ENCODE measurements at places on chromosomes 16 and 17. TPM values are rescaled to one million over a fixed set of nuclear protein-coding genes. Genes with fewer than 3 reads are reported as not detected.

- no peak overlapping the region for H3K4me3 ChIP-seq
- H3K4me1 ChIP-seq: no peaks in the 10 kb centered on the region
- DNase-seq: no peak
- no peak overlapping the region for H3K27ac ChIP-seq
- peaks cover 3% of the 10 kb centered on the region for H3K27me3 ChIP-seq
Observed at GRCh38 chr16:88144028-88144511, 192.8 kb downstream of the BANP start.

- H3K4me3 ChIP-seq: no peak overlapping the region
- no peaks in the 10 kb centered on the region for H3K36me3 ChIP-seq
- no peak overlapping the region for H3K27ac ChIP-seq
Observed at GRCh38 chr17:75557075-75557851, 30.3 kb upstream of the MYO15B start.

- peaks cover 5% of the 10 kb centered on the region for H3K36me3 ChIP-seq
- H3K27me3 ChIP-seq: no peaks in the 10 kb centered on the region
- H3K4me1 ChIP-seq: peaks cover 8% of the 10 kb centered on the region
- H3K4me3 ChIP-seq: no peak overlapping the region
Observed at GRCh38 chr17:46126840-46127239, 66.4 kb downstream of the KANSL1 start.

DNA sequence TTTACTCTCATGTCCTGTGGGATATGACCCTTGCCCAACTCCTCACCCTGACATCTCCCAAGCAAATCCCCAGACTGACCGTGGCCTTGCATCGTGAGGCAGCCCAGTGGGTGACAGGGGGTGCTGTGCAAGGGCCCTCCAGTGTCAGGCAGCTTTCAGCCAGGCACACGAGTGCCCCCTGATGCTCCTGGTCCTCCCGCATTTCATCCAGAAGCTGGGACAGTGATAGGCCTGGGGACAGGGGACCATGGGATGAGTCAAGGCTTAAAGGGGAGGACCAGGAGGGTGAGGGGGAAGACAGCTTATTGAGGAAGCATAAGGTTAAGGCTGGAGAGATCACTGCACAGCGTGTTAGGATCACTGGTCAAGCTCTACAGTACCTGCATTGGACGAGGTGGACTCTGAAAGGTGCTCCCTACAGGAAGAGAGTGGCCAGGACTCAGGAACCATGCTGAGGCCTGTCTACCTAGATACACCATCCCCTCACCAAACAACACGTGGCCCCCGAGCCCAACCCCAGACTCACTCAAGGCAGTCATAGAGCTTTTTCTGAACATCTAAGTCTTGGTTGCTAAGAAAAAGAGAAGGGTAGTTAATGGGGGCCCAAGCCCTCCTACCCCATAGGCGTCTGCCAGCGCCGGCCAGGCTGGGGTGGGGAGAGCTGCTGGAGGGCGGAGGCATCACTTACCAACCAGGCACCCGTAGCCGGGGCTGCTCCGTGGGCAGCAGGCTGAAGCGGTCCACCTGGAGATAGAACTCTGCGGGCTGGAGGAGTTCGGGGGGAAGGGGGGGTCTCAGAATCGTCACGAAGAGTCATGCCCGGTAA, 998 bp downstream of the ACD start:
- H3K36me3 ChIP-seq: peaks cover 60% of the 10 kb centered on the region
- peaks cover 14% of the 10 kb centered on the region for H3K4me1 ChIP-seq
- no peak for DNase-seq
- peak overlapping the region; percentile 98 for H3K4me3 ChIP-seq

The TPSAB1 gene
- total RNA-seq: 4.3 TPM

- DNase-seq: no peak
- H3K4me1 ChIP-seq: no peaks in the 10 kb centered on the region
- H3K27ac ChIP-seq: no peak overlapping the region
- H3K4me3 ChIP-seq: no peak overlapping the region
- no peaks in the 10 kb centered on the region for H3K27me3 ChIP-seq
- H3K36me3 ChIP-seq: no peaks in the 10 kb centered on the region
Observed at GRCh38 chr17:279776-280175, 72.8 kb downstream of the RPH3AL start.

DNA sequence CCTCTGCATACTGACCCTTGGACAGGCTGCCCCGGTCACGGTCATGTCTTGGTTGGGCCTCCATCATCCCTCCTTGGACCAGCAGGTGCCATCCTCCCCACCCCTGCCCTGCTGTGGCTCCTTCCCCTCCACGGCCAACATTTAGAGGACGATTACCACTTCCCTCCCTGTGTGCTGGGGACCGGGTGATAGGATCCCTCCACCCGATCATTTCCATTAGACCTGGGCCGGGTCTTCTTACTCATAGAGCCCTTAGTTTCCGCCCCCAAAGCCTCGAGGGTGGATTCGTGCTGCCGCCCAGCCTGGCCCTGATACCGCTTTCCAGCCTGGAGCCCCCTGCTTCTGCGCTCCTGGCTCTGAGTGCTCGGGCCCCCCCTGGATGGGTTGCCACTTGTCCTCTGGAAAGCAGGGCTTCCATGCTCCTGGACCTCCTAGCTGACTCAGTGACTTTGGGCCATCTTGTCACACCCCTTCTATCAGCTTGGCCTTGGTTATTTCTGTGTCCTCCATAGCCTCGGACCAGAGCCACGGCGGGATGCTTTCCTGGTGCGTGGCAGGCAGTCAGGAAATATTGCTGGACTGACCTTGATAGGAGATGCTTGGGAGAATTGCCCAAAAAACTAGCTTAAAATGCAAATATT, 171.4 kb downstream of the SEC14L1 start:
- H3K4me1 ChIP-seq: peaks cover 11% of the 10 kb centered on the region
- H3K36me3 ChIP-seq: peaks cover 9% of the 10 kb centered on the region
- no peaks in the 10 kb centered on the region for H3K27me3 ChIP-seq
- DNase-seq: no peak

- H3K4me1 ChIP-seq: peaks cover 4% of the 10 kb centered on the region
- H3K36me3 ChIP-seq: no peaks in the 10 kb centered on the region
- no peaks in the 10 kb centered on the region for H3K27me3 ChIP-seq
- no peak overlapping the region for H3K4me3 ChIP-seq
Observed at GRCh38 chr17:6915620-6916019, 80.2 kb upstream of the ALOX12 start.

- DNase-seq: no peak
- no peaks in the 10 kb centered on the region for H3K4me1 ChIP-seq
- peak overlapping the region; percentile 30 for H3K27ac ChIP-seq
- H3K4me3 ChIP-seq: no peak overlapping the region
Observed at GRCh38 chr16:15653227-15653626, 3.2 kb downstream of the NDE1 start.

The TBX2 gene
- total RNA-seq: 2.1 TPM

GRCh38 chr17:27264068-27264812, 29.7 kb upstream of the WSB1 start:
- H3K4me3 ChIP-seq: no peak overlapping the region
- H3K36me3 ChIP-seq: no peaks in the 10 kb centered on the region
- H3K4me1 ChIP-seq: no peaks in the 10 kb centered on the region
- no peak for DNase-seq
- no peak overlapping the region for H3K27ac ChIP-seq
- H3K27me3 ChIP-seq: no peaks in the 10 kb centered on the region

- no peak overlapping the region for H3K27ac ChIP-seq
- no peak overlapping the region for H3K4me3 ChIP-seq
- peaks cover 6% of the 10 kb centered on the region for H3K27me3 ChIP-seq
- no peaks in the 10 kb centered on the region for H3K4me1 ChIP-seq
- H3K36me3 ChIP-seq: no peaks in the 10 kb centered on the region
Observed at GRCh38 chr17:79392598-79392997, 218.3 kb downstream of the RBFOX3 start.

GRCh38 chr16:54052271-54052670, 234.3 kb downstream of the IRX3 start:
- no peak overlapping the region for H3K4me3 ChIP-seq
- no peaks in the 10 kb centered on the region for H3K36me3 ChIP-seq
- DNase-seq: no peak
- H3K27me3 ChIP-seq: no peaks in the 10 kb centered on the region

DNA sequence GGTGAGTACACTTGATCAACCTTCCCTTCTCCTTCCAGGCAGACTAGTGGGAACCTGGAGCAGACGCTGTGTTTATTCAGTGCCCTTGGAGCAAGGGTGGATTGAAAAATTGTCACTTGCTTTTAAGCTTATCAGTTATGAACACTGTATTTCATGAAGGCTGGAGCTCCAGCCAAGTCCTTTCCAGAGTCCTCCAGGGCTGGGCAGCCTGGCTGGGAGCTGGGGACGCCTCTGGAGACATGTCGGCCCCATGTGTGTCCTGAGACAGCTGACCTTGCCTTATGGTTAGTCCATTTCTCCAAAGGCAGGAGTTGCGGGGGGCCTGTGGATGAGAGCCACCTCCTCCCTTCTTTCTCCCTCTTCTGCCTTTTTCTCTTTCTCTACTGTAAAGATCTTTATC, 67.0 kb downstream of the RAP1GAP2 start:
- no peaks in the 10 kb centered on the region for H3K36me3 ChIP-seq
- H3K27ac ChIP-seq: no peak overlapping the region
- no peaks in the 10 kb centered on the region for H3K27me3 ChIP-seq
- DNase-seq: no peak

The ANKRD40CL gene
- total RNA-seq: not detected

GRCh38 chr16:1991948-1992703, 2.4 kb downstream of the SYNGR3 start:
- peaks cover 19% of the 10 kb centered on the region for H3K4me1 ChIP-seq
- H3K27me3 ChIP-seq: peaks cover 45% of the 10 kb centered on the region
- peak; percentile 93 for DNase-seq
- H3K36me3 ChIP-seq: peaks cover 2% of the 10 kb centered on the region
- H3K4me3 ChIP-seq: peak overlapping the region; percentile 57

GRCh38 chr16:10839279-10839666, 20.7 kb upstream of the TVP23A start:
- H3K27me3 ChIP-seq: no peaks in the 10 kb centered on the region
- DNase-seq: no peak
- H3K36me3 ChIP-seq: no peaks in the 10 kb centered on the region
- no peak overlapping the region for H3K4me3 ChIP-seq

DNA sequence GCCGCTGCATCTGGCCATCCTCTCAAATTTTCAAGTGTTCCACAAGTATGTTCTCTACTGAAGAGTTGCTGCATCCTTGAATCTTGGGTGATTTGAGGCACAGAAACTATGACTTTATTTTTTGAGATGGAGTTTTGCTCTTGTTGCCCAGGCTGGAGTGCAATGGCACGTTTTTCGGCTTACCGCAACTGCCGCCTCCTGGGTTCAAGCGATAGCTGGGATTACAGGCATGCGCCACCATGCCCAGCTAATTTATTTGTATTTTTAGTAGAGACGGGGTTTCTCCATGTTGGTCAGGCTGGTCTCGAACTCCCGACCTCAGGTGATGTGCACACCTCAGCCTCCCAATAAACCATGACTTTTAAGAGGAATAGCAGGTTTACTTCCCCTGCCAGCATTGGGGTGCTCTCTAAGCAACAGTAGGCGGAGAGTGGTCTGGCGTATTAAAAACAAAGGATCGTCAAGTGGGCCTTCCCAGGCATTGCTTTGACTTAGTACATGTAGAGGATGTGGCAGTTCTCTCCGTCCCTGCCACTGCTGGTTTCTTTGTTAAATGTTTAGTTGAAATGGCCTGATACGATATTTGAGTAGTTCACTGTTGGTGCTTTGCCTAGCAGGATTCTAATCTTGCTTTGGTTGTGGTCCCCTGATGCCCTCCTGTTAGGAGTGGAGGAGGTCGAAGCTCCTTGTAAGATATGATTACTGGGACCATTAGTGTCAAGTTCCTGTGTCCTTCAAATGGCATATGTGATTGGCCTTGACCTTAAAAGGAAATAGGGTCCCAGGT, 9.5 kb downstream of the PYCARD start:
- H3K4me1 ChIP-seq: no peaks in the 10 kb centered on the region
- H3K36me3 ChIP-seq: peaks cover 87% of the 10 kb centered on the region
- H3K27ac ChIP-seq: no peak overlapping the region
- H3K27me3 ChIP-seq: no peaks in the 10 kb centered on the region
- DNase-seq: no peak

- DNase-seq: no peak
- no peak overlapping the region for H3K27ac ChIP-seq
- H3K36me3 ChIP-seq: no peaks in the 10 kb centered on the region
- H3K27me3 ChIP-seq: no peaks in the 10 kb centered on the region
- no peak overlapping the region for H3K4me3 ChIP-seq
- peaks cover 42% of the 10 kb centered on the region for H3K4me1 ChIP-seq
Observed at GRCh38 chr16:23858542-23858941, 22.8 kb downstream of the PRKCB start.

GRCh38 chr17:66814570-66814969, 20.3 kb upstream of the CACNG5 start:
- no peak overlapping the region for H3K4me3 ChIP-seq
- no peaks in the 10 kb centered on the region for H3K4me1 ChIP-seq
- H3K27ac ChIP-seq: no peak overlapping the region
- no peaks in the 10 kb centered on the region for H3K36me3 ChIP-seq

DNA sequence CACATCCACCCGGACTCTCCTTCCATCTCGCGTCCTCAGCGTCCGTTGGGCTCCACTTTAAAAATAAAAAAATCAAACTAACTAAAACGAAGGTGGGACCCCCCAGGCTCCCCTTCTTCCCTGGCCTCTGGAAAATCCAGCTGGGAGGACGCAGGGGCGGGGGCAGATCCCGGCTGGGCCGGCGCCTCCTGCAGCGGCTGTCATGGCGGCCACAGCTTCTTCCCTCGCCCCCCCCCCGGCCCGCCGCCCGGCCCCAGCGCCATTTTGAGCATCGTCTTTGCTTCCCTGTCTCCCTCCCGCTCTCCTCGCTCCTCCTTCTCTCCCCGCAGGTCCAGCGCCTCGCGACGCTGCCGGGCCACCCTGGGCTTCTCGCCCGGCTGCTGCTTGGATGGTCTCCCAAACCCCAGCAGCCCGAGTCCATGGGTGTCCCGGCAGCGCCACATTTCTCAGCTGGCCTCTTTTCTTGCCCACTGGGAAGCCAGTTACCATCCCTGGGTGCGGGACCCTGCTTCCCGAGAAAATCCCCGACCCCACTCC, 3.3 kb downstream of the HOXB2 start:
- H3K27ac ChIP-seq: peak overlapping the region; percentile 67
- peak overlapping the region; percentile 75 for H3K4me3 ChIP-seq
- no peaks in the 10 kb centered on the region for H3K36me3 ChIP-seq
- no peak for DNase-seq
- peaks cover 20% of the 10 kb centered on the region for H3K27me3 ChIP-seq
- H3K4me1 ChIP-seq: peaks cover 47% of the 10 kb centered on the region

Data from thymus (tissue), 14 donors.